Glutamatergic neuron (in vitro differentiated cells): ENCODE measurements at places on chromosomes 12 and 14. TPM values are rescaled to one million over a fixed set of nuclear protein-coding genes. Genes with fewer than 3 reads are reported as not detected.
A peak's percentile ranks its signal among the peaks of the same experiment; 100 is the strongest.

GRCh38 chr12:89663577-89664357, 44.9 kb downstream of the ATP2B1 start:
- H3K4me1 ChIP-seq, result peaks cover 18% of the 10 kb centered on the region
- H3K36me3 ChIP-seq, result peaks cover 8% of the 10 kb centered on the region
- H3K27ac ChIP-seq, result no peak overlapping the region
- no peaks in the 10 kb centered on the region for H3K27me3 ChIP-seq
- DNase-seq, result no peak

- no peak for DNase-seq
- H3K27ac ChIP-seq, result no peak overlapping the region
- H3K36me3 ChIP-seq, result no peaks in the 10 kb centered on the region
Observed at GRCh38 chr12:23356927-23357708, 592.4 kb downstream of the SOX5 start.

DNA sequence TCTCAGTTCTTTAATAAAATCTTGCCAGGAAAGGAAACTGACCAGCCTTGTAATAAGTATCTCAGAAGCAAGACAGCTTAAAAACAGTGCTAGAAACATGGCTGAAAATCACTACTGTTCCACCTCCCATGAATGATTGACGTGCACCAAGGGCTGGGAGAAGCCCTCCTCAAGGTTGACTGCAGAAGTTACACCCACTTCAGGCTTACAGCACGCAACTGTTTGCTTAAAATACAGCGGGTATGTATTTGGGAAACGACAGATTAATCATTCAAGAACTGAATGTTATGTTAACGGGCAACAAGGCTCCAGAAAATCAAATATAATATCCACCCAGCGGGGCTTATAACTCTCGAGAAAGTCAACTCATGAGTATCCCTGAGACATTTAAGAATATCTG, 22.1 kb downstream of the PRKD1 start:
- no peak for DNase-seq
- no peaks in the 10 kb centered on the region for H3K36me3 ChIP-seq
- H3K27me3 ChIP-seq, result no peaks in the 10 kb centered on the region
- no peak overlapping the region for H3K27ac ChIP-seq
- H3K4me1 ChIP-seq, result no peaks in the 10 kb centered on the region

GRCh38 chr12:62211510-62211909, 48.7 kb upstream of the USP15 start:
- no peak overlapping the region for H3K27ac ChIP-seq
- H3K4me3 ChIP-seq, result no peak overlapping the region
- no peaks in the 10 kb centered on the region for H3K27me3 ChIP-seq
- DNase-seq, result no peak

- H3K4me3 ChIP-seq, result peak overlapping the region; percentile 95
- no peaks in the 10 kb centered on the region for H3K36me3 ChIP-seq
- H3K27me3 ChIP-seq, result peaks cover 6% of the 10 kb centered on the region
Observed at GRCh38 chr14:47674543-47675465, 601 bp downstream of the MDGA2 start.

- peaks cover 8% of the 10 kb centered on the region for H3K4me1 ChIP-seq
- DNase-seq, result no peak
- H3K27me3 ChIP-seq, result no peaks in the 10 kb centered on the region
- no peaks in the 10 kb centered on the region for H3K36me3 ChIP-seq
- H3K4me3 ChIP-seq, result no peak overlapping the region
Observed at GRCh38 chr14:96734076-96734622, 63.0 kb upstream of the VRK1 start.

GRCh38 chr14:71403656-71404055, 496.4 kb downstream of the PCNX1 start:
- H3K27ac ChIP-seq, result no peak overlapping the region
- no peak for DNase-seq
- H3K36me3 ChIP-seq, result no peaks in the 10 kb centered on the region
- H3K4me1 ChIP-seq, result no peaks in the 10 kb centered on the region
- H3K27me3 ChIP-seq, result no peaks in the 10 kb centered on the region

DNA sequence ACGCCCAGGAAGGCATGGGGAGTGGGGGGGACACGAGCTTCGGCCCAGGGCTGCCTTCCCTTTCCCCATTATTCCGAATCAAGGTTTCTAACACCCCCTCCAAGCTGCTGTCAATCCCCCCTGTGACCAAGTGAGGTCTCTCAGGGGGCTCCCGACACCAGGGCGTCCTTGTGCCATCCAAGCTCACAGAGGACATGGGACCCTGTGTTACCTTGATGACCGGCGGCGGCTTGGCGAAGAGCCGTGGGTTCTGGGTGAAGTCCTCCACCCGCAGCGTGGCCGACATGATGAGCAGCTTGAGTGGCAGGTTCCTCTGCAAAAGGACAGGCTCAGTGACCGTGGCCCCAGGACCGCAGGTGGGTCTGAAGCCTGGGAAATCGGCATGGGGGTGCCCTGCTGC, 20.3 kb downstream of the DHX37 start:
- H3K4me3 ChIP-seq, result no peak overlapping the region
- peaks cover 2% of the 10 kb centered on the region for H3K4me1 ChIP-seq
- no peak for DNase-seq
- H3K36me3 ChIP-seq, result no peaks in the 10 kb centered on the region
- H3K27me3 ChIP-seq, result peaks cover 4% of the 10 kb centered on the region

DNA sequence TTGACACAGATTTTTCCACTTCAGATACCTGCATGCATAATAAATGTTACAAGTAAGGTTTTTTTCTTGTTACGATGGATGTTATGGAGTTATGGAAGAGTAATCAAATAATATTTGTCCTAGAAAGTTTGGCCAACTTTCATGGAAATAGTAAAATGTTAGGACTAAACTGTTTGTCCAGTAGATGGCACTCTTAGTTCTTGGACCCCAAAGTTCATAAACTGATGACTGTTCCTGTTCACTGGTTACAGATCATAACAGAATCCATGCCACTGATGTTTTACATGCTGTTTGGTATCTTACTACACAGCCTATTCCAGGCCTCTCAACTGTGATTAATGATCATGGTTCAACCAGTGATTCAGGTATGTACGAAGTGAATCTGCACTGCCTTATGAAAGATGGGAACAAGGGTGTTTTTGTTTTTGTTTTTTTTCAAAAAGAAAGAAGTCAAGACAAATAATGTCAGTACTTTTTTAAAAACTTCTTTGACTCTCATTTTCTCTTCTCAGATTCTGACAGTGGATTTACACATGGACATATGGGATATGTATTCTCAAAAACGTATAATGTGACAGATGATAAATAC, 48.8 kb upstream of the SLCO1C1 start:
- no peaks in the 10 kb centered on the region for H3K4me1 ChIP-seq
- no peaks in the 10 kb centered on the region for H3K27me3 ChIP-seq
- DNase-seq, result no peak
- no peak overlapping the region for H3K4me3 ChIP-seq

GRCh38 chr12:76123259-76124212, 39.1 kb upstream of the NAP1L1 start:
- no peaks in the 10 kb centered on the region for H3K4me1 ChIP-seq
- H3K36me3 ChIP-seq, result no peaks in the 10 kb centered on the region
- H3K27me3 ChIP-seq, result no peaks in the 10 kb centered on the region
- H3K27ac ChIP-seq, result no peak overlapping the region

- DNase-seq, result no peak
- no peak overlapping the region for H3K27ac ChIP-seq
- peaks cover 8% of the 10 kb centered on the region for H3K4me1 ChIP-seq
- no peak overlapping the region for H3K4me3 ChIP-seq
Observed at GRCh38 chr12:115872919-115873357, 404.6 kb downstream of the MED13L start.

DNA sequence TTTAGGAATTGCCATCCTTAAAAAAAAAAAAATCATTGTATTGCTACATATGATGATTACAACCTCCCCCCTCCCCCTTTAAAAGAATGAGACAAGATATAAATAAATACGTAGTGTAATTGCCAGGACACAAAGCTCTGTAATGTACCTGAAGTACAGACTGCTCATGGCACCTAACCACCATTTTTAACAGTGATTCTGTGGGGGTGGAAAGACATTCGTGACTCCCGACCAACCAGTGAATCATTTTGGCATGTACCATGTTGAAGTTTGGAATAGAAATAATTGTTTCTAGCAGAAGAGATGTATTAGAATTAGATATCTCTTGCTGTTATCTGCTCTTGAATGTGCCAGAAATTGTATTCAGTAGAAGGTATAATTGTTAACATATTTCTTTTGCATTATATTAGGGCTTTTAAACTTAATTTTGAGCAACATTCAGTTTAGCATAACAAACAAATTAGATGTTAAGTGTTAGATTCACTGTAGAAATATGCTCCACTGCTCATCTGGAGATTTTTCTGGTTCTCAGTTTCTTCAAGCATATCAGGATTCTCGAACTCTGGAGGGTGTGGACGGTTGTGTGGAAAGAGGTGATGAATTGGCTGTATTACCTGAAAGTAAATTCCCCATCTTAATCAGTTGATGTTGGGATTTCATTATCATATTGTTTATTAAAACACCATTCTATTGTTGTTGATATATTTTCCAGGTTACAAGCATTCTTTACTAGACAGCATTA, 31.1 kb downstream of the FRS2 start:
- DNase-seq, result no peak
- peaks cover 9% of the 10 kb centered on the region for H3K4me1 ChIP-seq
- no peak overlapping the region for H3K27ac ChIP-seq
- H3K27me3 ChIP-seq, result no peaks in the 10 kb centered on the region
- no peaks in the 10 kb centered on the region for H3K36me3 ChIP-seq

DNA sequence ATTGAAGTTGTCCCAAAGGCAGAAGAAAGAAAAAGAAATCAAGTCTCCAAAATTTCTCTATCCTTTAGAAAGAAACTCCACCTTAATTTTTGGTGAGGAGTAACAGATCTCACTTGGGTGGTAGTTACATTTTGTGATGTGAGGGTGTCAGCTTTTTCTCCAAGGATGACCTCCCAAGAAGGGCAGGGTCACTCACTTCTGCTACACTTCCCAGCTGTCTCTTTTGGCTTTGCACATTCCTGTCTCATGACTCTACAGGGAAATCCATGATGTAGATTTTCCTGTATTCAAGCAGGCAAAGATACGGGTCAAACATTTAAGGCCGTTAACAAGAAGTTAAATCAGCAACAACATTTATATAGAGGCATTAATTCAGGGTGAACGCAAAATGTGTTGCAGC, 1016.4 kb downstream of the NRXN3 start:
- no peak overlapping the region for H3K4me3 ChIP-seq
- no peak for DNase-seq
- no peaks in the 10 kb centered on the region for H3K36me3 ChIP-seq
- H3K27ac ChIP-seq, result no peak overlapping the region

GRCh38 chr12:104566244-104566993, 109.7 kb downstream of the CHST11 start:
- H3K4me3 ChIP-seq, result no peak overlapping the region
- DNase-seq, result no peak
- no peak overlapping the region for H3K27ac ChIP-seq
- H3K36me3 ChIP-seq, result peaks cover 10% of the 10 kb centered on the region

GRCh38 chr14:81450100-81450531, 50.0 kb upstream of the STON2 start:
- no peaks in the 10 kb centered on the region for H3K36me3 ChIP-seq
- peaks cover 8% of the 10 kb centered on the region for H3K27me3 ChIP-seq
- H3K4me1 ChIP-seq, result peaks cover 58% of the 10 kb centered on the region
- peak; percentile 79 for DNase-seq
- H3K4me3 ChIP-seq, result peak overlapping the region; percentile 78
- peak overlapping the region; percentile 95 for H3K27ac ChIP-seq

GRCh38 chr12:126891789-126892188, 1375.2 kb upstream of the TMEM132C start:
- no peak for DNase-seq
- H3K27ac ChIP-seq, result no peak overlapping the region
- no peaks in the 10 kb centered on the region for H3K36me3 ChIP-seq
- no peaks in the 10 kb centered on the region for H3K27me3 ChIP-seq
- H3K4me1 ChIP-seq, result no peaks in the 10 kb centered on the region
- no peak overlapping the region for H3K4me3 ChIP-seq

HIGD1C gene
- total RNA-seq, result not detected

RBM23 gene
- total RNA-seq, result 70.9 TPM

DEPDC4 gene
- 2.0 TPM for total RNA-seq

ITPR2 gene
- total RNA-seq, result 77.9 TPM

CMA1 gene
- total RNA-seq, result not detected
